ENCODE measurements at places on chromosomes 5 and 9.

DNA sequence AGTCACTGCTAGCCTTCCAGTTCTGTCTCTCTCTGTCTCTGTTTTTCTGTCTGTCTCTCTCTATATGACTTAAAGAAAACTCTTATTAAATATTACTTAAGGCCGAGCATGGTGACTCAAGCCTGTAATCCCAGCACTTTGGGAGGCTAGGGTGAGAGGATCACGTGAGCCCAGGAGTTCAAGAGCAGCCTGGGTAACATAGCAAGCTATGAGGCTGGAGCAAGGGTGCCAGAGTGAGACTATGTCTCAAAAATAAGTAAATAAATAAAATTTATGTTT, 1.7 kb upstream of the GBGT1 start:
- DNase-seq: no peak

GRCh38 chr5:166582416-166582815, 1709.0 kb upstream of the WWC1 start:
- DNase-seq: no peak

- no peak for DNase-seq
Observed at GRCh38 chr5:179872828-179873575, 14.4 kb upstream of the MRNIP start.

GRCh38 chr9:70588999-70589398, 174.5 kb upstream of the KLF9 start:
- DNase-seq: no peak

DNA sequence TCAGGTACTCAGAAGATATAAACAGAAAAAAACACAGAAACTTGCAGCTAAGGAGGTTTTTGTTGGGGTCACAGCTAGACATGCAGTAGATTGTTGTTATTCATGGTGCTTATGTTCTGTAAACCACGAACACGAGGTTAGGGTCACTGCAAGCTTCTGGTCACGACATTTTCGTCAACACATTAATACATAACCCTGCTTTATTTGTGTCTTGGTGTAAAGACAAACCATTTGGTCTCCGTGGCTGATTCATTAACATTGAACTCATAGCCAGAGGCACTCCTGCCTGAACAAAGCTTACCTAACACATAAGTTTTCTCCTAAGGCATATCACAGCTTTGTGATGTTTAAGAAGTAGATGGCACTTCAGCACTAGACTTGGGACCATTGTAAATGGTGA, 16.9 kb downstream of the TEK start:
- DNase-seq: no peak

GRCh38 chr9:137970686-137971476, 93.3 kb downstream of the CACNA1B start:
- DNase-seq: no peak

GRCh38 chr5:93807846-93808245, 66.4 kb upstream of the POU5F2 start:
- DNase-seq: no peak

GRCh38 chr5:72141440-72142355, 34.4 kb downstream of the MAP1B start:
- no peak for DNase-seq

DNA sequence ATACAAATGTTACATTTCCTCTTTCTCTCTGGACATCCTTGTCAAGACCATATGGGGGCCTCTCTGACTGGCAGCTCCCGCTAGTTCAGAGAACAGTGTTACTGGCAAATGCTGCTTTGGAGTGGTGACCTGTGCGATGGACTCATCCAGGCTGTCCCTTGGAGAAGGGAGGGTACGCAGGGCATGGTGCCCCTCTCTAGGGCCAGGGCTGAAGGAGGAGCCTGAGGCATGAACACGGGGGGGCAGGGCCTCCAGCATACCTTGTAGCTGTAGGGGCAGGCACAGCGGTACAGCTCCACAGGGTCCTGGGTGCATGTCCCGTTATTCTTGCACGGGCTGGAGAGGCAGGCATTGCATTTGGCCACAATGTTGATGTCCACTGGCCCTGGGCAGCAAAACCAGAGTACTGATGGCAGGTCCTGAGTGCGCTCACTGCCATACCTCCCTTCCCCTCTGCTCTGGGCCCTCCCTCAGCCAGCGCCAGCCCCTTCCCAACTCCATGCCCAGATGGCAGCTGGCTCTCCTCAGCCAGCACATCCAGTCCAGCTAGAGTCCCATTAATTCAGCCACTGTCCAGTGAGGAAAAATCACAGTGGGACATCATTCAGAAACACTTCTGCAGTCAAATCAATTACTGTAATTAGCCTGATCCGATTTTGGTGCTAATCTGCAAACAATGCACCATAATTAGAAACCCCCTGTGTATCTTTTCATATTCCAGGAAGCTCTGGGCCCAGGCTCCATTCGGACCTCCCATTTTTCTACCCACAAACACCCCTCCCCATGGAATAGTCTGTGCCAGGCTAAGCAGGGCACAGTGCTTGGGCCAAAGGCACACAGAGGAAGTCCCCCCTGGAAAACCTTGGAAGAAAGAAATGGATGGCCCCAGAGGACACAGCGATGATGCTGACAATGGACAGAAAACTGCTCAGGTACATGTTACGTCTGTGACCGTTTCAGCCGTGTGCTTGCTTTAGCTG, 128.8 kb upstream of the PANK3 start:
- no peak for DNase-seq

- DNase-seq: no peak
Observed at GRCh38 chr5:13749766-13750165, 194.7 kb downstream of the DNAH5 start.

GRCh38 chr9:20495098-20495497, 127.2 kb downstream of the MLLT3 start:
- no peak for DNase-seq

- DNase-seq: no peak
Observed at GRCh38 chr5:165996201-165996875, 2295.1 kb upstream of the WWC1 start.

DNA sequence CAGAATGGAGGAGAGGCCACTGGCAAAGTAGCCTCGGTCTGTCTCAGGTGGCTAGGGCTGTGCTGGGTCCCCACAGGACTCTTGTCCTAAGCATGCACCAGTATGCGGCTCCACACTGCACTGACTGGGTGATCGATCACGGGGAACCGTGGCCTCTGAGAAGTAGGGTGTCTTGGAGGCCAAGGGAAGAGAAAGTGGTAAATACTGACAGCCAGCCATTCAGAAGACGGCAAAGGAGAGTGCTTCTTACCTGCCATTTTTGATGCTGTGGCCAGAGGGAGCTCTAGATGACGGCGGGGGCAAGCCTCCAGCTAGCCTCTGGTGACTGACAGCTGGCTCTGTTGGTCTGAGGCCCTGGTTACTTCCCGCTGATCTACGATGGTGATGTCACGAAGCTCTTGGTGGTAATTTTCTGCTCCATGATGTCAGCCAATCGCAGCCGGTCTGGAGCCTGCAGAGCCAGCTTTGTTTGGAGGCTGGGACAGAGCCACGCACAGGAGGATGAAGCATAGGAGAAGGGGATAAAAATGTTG, 40.4 kb upstream of the GADD45G start:
- DNase-seq: no peak

- DNase-seq: no peak
Observed at GRCh38 chr9:134502809-134503211, 138.8 kb upstream of the COL5A1 start.

- DNase-seq: no peak
Observed at GRCh38 chr5:174504266-174504726, 220.1 kb upstream of the MSX2 start.

- DNase-seq: no peak
Observed at GRCh38 chr5:24497145-24497544, 147.6 kb downstream of the CDH10 start.

Measured in bone marrow (tissue), 2 donors.